GOT3 (cell line): ENCODE measurements at places on chromosomes 6 and 20.

GRCh38 chr6:22596011-22596410, 26.6 kb downstream of the HDGFL1 start:
- DNase-seq, result no peak

DNA sequence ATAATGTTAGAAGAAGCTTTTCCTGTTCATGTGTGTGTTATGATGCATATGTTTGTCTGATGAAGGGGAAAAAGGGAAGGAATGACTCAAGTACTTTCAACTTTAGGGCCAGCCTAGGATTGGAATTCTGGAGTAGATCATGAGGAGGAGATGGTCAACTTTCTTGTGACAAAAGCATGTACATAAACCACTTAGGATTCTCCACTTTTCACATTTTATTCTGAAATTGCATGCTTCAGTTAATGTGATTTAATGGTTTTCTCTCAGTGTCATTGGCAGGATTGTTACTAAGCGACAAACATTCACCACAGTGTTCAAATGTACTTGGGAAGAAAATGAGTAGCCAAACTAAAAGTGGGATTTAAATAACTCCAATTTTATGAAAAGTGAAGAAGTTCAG, 80.1 kb downstream of the UTRN start:
- DNase-seq, result no peak

- DNase-seq, result no peak
Measured at GRCh38 chr20:47360297-47361056, 4.0 kb upstream of the ZMYND8 start.

DNA sequence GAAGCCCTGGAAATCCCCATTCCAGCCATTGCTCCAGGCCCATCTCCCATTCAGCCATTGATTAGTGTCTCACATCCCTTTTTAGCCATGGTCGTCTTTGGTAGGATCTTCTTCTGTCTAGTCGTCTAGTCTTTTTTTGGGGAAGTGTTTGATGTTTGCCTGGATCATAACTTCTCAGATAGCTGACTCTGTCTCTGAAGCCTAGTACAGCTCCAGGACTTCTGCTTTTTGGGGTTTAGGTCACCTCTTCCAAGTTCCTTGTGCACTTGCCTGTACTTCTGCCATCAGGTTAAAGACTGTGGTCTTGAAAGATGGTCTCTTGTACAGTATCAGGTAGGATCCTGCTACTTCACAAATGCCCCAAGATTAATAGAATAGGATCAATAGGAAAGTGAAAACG, 553.5 kb downstream of the PKHD1 start:
- no peak for DNase-seq

DNA sequence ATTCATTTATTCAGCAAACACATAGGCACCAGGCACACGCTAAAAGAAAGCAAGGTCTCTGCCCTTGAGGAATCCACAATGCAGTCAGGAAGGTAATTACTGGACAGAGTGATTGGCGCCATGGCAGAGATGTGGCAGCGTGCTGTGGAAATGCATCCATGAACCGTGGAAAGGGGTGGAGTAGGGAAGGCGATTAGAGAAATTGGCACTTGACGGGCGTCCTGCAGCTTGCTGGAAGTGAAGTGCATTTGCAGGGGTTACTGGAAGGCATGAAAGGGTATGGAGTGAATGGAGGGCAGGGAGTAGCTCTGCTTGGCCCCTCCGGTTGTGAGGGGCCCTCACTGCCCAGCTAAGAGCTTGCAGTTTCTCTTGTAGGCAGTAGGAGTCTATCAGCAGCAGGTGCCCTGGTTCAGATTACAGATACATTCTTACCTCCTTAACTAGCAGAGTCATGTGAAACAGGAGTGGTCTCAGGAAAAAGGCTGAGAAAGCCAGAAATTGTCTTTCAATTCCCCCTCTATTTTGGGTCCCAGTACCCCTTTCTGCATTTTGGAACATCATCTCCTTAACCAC, 122.5 kb upstream of the TIAM2 start:
- no peak for DNase-seq
